ENCODE measurements at places on chromosomes 7 and 10.

DNA sequence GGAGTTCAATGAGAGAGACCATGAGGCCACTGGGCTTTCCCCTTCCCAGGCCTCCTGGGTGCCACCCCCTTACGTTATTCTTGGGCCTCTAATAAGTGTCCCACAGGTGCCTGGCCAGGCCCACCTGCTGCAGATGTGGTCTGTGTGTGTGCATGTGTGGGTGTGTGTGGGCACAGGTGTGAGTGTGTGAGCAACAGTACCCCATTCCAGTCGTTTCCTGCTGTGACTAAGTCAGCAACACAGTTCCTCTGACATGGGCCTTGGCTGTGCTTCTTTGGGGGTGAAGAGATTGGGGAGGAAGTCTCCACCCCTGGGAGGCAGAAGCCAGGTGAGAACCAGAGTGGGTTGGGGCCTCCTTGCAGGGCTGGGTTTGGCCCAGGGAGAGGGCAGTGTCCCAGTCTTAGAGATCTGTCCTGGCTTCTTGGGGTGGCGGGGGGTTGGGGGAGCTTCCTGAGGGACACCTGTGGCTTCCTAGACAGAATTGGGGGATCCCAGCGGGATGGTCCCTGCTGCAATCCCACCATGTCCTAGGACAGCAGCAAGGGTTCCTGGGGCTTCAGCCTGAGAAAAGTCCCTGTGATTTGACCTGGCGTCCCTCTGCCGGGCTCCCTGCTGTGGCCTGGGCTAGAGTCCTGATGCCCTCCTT, 4.1 kb upstream of the PILRB start:
- peak; percentile 49 for DNase-seq

GRCh38 chr7:1290679-1291356, 58.1 kb downstream of the UNCX start:
- no peak for DNase-seq

GRCh38 chr7:129083525-129083924, 28.6 kb upstream of the TNPO3 start:
- DNase-seq, result no peak

- DNase-seq, result no peak
Measured at GRCh38 chr7:11846361-11846955, 14.5 kb upstream of the THSD7A start.

DNA sequence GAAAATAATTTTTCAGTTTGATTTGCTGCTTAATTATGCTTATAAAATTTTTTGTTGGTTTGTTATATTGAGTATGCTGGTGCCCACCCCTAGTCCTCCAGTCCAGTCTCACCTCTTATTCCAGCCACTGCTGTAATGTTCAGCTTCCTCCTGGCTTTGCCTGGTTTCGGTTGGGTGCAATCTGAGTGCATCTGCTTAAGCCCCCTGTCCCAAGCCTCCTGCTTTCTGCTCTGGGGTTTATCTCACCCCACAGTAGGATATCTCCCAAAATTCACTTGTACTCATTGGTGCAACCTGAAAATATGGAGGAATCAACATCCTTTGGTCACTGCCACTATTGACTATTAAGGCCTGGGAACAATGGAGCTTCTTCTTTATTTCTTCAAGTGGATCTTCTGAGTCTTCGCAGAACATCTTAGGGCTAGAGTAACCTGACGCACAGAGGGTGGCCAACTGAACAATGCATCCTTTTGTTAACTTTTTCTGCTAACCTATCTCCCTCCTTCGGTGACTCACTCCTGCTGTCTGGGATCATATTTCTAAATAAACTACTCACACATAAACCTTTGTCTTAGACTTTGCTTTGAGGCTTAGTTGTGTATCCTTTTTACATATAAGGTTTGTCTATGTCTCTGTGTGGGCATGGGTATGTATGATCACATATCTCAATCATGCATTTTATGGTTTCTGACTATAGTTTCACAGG, 19.1 kb upstream of the SOSTDC1 start:
- no peak for DNase-seq

DNA sequence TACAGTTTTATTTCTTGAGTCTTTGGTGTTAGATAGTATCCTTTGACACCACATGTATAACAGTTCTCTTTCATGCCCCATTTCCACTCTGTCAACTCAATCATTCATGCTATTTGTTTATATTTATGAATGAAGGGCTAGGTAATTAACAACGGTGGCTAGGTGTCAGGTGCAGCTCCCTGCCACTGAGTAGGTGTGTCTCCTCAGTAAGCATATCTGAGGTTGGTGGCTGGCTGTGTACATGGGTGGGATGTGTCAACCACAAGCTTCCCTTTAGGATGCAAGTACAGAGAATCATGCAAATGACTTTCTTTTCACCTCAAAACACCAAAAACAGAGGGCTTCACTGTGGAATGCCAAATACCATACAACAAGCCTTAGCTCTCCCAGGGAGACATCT, 83.4 kb downstream of the ZNF365 start:
- no peak for DNase-seq

DNA sequence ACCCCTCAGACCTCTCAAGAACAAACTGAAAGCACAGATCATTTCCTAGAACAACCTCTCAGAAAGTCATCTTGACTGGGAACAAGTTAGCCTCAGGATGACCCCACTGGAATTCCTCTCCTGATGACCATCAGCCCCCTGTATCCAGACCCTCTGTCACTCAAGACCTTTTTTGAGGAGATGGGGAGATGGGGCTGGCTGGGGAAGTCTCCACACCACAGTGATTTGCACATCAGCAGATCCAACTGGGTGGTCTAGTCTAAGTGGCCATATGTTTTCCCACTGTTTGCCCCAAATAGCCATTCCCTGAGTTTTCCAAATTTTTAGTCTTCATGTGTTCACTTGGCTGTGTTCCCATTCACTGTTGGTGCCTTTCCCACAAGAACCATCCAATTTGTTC, 452.4 kb upstream of the NPVF start:
- no peak for DNase-seq

- DNase-seq, result no peak
Measured at GRCh38 chr10:44930904-44931620, 19.9 kb downstream of the TMEM72 start.

DNA sequence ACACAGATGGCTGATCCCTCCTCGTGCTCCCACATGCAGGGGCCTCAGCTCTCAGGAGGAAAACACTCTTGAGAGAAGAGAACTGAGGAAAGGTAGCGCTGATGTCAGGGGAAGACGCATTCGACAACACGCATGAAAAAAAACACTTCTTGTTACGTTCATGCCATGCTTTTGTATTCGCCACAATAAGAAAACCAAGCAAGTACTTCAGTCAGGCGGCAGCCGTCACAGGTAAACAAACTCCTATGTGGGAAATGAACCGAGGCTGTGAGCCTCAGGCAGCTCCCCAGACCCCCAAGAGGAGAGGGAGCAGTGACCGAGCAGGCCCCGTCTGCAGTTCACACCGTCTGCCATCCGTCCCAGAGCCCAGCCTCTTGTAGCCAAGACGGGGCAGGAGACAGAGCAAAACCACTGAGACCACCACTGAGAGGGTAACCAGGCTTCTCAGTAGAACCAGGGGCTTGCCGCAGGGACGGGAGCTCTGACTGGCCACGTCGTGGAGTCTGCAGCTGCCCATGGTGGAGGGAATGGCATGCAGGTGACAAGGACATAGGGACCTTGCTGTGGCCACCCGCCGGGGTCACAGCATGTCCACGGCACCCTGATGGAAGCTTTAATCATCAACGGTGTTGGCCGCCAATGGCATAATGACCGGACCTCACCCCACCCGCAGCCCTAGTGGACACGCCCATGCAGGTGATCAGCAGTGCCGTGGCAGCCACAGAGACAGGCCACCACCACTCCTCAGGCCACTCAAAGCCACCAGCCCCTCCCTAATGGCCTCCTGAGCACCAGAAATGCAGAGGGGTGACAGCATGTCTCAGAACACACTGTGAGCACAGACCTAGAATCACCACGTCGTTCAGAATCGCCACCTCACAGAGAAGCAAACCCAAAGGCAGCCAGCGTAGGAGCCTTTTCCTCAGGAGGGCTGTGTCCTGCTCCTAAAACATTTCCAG, 304.3 kb downstream of the PTPRN2 start:
- no peak for DNase-seq

DNA sequence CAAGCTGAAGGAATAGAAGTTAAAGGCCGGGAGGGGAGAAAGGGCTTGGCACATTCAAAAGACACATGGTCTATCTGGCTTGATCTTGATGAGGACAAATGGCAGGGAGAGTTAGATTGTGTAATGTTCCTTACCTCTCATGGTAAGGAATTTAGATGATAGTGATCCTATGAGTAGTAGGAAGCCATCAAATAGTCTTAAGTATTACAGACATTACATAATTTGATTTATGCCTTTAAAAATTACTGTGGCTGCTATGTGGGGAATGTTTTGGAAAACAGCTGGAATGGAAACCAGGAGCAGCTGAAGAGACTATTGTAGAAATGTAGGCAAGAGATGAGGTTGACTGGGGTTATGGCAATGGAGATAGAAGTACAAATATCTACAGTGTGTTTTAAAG, 351.3 kb upstream of the BMPER start:
- DNase-seq, result no peak

- peak; percentile 58 for DNase-seq
Measured at GRCh38 chr10:14971867-14972448, 12.8 kb downstream of the MEIG1 start.

- no peak for DNase-seq
Measured at GRCh38 chr7:92653136-92653535, 62.9 kb upstream of the FAM133B start.

DNA sequence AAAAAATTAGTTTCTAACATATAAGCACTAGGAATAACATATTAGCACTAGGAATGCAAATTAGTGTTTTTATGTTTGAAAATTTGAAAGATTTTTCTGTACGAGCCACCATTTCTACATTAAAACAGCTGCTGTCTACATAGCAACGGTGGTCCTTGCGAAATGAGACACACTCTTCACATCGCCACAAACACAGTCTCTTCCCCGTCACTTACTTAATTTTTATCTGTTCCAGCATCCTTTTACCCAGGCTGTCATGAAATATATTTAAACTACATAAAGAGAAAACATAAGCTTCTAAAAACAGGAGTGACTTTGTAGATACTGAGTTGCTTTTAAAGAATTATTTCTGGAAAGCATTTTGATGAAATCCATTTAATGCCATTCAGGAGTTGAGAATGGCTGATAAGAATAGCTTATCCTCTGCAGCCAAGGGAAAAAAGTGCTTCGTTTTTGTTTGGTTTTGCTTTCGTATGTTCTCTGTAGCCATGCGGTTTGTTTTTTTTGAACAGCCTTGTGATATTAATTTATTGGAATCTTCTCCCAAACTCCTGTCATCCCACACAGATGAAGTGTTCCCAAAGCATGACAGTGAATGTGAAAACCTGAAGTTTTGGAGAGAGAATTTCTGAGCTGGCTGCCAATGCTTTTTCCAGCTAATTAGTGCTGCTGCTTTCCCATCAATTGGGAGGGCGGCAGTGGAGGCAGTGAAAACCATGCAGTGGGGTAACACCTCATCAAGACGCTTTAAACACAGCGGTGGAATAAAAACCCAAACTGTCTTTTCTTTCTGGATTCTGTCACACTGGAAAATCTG, 603.7 kb upstream of the ADARB2 start:
- DNase-seq, result no peak

DNA sequence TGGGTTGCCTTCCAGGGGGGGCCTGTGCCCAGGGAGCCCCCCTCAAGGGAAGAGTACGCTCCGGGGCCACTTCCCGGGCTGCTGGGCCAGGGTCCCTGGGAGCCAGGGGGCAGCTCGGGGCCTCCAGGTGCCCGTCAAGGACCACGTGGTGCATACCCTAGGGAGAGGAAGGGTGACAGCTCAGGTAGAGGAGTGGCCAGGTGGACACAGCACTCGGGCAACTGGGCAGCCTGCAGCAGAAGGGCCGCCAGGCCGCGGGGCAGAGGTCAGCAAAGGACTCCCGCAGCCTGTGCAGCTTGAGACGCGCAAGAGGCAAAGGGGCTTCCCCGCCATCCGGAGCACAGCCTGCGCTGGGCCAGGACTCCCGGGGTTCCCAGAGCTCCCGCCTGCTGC, 26.4 kb downstream of the AP5Z1 start:
- DNase-seq, result no peak

- DNase-seq, result no peak
Measured at GRCh38 chr7:16396766-16397500, 24.4 kb downstream of the CRPPA start.

- peak; percentile 70 for DNase-seq
Measured at GRCh38 chr7:7639847-7640220, 718 bp upstream of the UMAD1 start.

GRCh38 chr7:157335236-157335635, 1.6 kb upstream of the DNAJB6 start:
- DNase-seq, result no peak

GRCh38 chr10:80473692-80474596, 19.8 kb downstream of the TSPAN14 start:
- DNase-seq, result no peak

- DNase-seq, result no peak
Measured at GRCh38 chr10:112497347-112497950, 50.4 kb downstream of the VTI1A start.

DNA sequence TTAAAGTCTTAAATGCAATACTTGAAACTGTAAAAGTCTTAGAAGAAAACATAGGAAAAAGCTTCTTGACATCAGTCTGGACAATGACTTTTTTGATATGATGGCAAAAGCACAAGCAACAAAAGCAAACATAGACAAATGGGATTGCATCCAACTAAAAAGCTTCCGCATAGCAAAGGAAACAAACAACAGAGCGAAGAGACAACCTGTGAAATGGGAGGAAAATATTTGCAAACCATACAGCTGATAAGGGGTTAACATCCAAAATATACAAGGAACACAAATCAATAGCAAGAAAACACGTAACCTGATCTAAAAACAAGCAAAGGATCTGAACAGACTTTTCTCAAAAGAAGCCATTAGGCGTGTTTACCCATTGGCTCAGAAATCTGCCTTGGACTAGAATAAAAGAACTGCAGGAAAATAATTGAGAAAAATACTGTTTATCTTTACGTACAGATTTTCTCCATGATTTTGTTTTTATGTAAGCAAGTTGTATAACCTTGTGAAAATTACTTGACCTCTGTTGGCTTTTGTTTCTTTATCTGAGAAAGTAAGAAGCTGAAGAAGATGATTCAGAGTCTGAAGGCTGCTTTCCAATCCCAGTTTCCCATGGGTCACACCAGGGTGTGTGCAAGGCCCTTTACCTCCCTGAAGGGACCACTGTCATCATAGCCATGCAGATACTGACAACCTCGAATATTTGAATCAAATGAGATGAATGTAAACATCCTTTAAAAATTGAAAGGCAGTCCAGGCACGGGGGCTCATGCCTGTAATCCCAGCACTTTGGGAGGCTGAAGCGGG, 99.1 kb upstream of the LANCL2 start:
- DNase-seq, result no peak

DNA sequence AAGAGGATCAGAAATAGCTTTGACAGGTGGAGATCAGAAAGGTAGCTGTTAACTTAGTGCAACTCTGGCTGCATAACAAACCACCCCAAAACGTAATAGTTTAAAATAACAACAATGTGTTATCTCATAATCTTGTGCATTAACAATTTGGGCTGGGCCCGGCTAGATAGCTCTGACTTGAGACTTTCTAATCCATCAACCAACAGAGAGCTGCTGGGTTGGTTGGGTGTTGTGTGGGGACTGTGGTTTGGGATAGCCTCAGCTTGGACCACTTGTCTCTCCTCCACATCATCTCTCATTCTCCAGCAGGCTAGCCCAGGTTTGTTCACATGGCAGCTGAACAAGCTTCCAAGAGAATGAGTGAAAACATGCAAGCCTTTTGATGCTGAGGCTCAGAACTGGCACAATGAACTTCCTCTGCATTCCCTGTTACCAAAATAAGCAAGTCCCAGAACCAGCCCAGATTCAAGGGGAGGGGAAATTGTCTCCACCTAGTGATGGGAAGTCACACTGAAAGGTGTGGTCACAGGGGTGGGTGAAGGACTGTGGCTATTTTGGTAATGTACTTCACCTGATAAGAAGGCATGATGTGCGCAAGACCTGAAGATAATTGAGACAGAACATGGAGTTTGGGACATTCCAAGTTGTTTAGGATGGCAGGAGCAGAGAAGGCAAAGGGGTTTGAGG, 20.4 kb upstream of the ASAH2 start:
- DNase-seq, result no peak
